ENCODE measurements at places on chromosomes 11 and 22.

DNA sequence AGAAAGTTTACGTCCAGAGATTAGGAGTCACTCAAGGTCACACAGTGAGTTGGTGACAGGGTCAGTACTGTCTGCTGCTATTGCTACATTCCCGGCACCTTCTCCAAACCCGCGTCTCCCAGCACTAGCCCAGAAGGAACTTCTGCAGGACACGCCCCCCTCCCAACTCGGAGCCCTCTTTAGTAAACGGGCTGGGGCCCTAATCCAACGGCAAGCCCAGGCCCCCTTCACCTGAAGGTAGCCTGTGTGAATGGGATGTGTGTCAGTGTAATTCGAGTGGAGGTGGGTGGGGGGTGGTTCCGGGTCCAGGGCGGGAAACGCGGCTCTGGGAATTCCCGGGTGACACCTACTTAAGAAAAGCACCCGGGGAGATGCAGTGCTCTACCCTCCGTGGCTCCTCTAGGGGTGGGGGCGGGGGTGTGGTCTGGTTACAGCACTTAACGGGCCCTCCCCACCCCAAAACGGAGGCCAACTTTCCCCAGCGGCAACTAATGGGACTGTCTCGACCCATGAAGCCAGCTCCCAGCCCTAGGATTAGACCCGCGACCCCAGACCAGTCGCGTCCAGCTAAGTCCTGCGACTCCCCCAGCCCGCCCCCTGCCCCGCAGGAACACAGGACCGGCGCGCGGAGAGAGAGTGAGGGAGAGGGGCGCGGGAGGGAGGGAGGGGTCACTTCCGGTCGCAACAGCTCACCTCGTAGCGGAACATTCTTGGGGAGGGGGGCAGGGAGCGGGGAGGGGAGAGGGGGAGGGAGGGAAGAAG, 468 bp downstream of the PATL1 start:
- DNase-seq = peak; percentile 35

GRCh38 chr11:62140304-62141110, 16.7 kb downstream of the INCENP start:
- DNase-seq = no peak

GRCh38 chr11:4064278-4064955, 30.2 kb upstream of the RRM1 start:
- no peak for DNase-seq

GRCh38 chr22:45919504-45920286, 57.3 kb downstream of the WNT7B start:
- DNase-seq = no peak

DNA sequence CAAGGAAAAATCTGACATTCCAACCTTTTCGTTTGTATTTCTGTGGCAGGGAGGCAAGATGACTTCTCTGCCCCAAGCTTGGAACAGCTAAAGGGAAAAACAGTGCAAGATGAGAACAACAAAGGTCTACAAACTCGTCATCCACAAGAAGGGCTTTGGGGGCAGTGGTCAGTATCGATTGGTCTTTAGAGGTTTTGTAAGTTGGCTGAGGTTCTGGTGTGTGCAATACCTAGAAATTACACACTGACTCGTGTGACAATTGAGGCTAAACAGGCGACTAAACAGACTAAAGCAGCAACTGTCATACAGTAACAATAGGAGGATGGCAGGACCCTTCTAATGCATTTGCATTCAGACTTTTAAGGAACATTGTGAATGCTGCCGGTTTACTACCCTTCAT, 994 bp downstream of the DEPDC5 start:
- no peak for DNase-seq

DNA sequence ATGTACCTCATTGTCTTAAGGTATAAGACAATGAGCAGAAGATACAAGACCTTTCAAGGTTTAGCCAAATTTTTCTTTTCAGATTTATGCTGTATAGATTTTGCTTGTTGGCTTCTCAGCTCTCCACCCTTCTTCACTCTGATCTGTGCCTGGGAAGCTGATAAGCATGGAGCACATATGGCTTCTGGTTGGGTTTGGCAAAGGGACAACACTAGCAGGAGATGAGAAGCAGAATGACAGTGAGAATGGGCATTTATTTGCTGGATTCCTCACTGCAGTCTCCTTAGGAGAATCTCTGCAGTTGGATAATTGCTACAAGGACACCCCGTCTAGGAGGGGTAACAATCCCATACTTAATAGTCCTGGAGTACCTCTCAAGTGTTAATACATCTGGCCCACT, 474.8 kb upstream of the CCDC90B start:
- DNase-seq = no peak

- DNase-seq = no peak
Observed at GRCh38 chr22:20112623-20113511, 3.0 kb upstream of the RANBP1 start.

- no peak for DNase-seq
Observed at GRCh38 chr11:58770627-58771457, 39.1 kb upstream of the GLYAT start.

GRCh38 chr11:104547996-104548661, 350.1 kb downstream of the CASP12 start:
- DNase-seq = no peak

DNA sequence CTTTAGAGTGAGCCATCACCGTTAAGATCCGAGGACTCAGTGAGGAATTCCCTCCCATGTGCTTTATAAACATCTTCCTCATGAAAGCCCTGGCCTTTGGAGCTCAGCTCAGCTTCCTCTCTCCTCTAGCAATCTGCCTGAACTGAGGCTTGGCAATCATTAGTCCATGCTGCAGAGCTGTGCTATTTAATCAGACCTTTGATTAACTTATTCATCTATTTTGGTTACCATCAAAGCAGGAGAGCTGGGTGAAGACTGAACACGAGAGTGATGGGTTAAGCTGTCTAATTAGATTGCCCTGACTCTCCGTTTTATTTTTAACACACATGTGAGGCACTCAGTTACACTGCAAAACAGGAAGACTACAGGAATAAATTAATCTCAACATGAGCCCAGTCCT, 351.3 kb downstream of the LARGE1 start:
- DNase-seq = no peak

DNA sequence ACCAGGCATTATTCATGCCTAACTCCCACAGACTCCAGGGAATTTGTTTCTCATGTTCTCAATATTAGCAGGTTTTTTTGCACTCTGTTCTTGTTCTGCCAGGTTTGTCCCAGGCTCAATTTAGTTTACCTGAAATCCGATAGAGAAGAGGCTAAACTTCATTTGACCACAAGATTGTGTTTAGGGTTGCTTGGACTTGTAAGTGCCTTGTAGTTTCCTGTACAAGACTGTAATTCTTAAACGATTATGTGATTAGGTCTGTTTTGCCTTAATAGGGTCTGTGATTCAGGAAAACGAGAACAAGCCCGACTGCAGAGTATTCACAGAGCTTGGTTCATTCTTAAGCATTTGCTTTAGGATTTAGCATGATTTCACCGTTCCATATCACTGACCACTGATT, 1.8 kb downstream of the PRSS23 start:
- no peak for DNase-seq

DNA sequence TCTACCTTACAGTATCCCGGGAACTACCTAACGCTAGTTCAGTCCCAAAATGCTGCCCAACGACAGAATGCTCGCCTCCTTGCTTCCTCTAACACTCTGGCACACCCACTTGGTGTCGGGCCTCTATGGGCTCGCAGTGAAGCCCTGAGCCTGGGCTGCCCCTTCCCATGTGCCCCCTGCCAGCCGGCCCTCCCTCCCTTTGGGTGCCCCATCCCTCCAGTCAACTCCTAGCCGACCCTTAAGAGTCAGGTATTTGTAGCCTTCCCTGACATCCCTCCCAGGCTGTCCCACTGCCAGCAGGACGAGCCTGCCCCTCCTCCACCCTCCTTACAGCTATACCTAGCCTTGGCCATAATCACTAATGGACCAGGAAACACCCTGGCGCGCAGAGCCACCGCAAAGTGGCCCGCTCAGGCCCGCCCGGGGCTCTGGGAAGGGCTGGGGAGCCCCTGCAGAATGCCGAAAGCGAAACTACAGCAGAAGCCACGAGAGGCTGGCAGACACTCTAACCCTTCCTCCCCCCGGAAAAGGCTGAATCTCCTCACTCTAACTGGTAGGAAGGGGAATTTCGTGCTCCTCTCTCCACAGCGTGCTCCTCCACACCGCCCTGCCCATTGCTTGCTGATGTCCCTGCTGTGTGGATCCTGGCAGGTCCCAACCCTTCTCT, 8.2 kb downstream of the CBX7 start:
- peak; percentile 31 for DNase-seq

DNA sequence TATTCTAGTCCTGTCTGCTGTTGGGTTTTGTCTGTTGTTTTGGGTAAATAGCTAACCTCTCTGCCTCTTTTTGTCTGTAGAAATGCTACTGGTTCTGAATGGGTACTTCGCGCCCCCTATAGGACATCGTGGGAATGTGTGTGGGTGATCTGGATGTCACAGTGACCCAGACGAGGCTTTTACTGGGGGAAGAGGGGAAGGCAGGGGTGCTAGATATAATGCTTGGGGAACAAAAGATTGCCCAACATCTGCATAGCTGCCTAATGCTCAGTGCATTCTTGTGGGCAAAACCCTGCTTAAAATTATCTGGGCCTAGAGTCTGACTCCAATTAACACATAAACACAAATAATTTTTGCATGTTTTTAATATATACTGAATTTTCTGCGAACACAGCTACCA, 57.7 kb downstream of the BMAL1 start:
- DNase-seq = peak; percentile 46

GRCh38 chr11:18768472-18768901, 23.1 kb downstream of the PTPN5 start:
- DNase-seq = no peak

- no peak for DNase-seq
Observed at GRCh38 chr11:14374922-14375830, 16.2 kb upstream of the RRAS2 start.

DNA sequence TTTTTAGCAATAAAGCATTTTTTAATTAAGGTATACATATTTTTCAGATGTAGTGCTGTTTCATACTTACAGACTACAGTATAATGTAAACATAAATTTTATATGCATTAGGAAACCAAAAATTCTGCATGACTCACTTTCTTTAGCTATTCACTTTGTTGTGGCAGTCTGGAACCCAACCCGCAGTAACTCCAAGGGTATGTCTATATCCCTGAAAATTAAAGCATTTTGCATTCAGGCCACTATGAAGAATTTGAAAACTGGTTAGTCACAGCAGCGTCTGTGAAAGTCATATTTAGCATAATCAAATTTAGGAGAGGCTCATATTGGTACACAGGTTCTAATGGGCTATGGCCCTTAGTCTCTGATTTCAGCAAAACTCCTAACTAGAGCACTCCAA, 46.8 kb downstream of the BBOX1 start:
- DNase-seq = no peak

DNA sequence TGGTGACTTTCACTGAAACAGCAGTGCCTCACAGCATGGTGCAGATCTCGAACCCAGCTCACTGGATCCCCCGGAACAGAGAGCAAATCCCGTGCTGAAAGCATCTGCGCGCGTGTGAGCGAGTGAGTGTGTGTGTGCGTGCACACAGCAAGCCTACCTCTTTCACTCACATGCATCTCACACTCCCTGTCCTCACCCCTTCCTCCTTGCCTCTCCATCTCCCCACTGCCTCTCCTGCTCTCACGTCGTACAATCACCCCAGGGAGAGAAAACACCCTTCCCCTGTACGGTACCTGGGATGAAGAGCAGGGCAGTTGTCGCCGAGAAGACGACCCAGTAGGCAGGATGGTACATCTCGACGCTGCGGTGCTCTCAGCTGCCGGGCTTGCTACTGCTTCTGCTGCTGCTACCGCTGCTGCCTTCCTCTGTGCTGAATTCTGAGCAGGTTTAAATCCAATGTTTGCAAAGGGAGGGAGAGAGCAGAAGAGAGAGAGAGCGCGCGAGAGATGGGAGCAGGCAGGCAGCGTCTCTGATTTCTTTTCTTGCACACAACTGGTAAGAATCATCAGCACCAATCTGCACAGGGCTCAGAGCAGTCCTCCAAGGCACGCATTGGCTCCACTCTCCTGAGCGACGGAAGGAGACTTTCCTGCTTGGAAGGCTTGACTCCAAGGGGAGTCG, at the start of gene OPCML:
OPCML (minus strand) TSS at position 531 of the 681 bp plus-strand sequence.
- DNase-seq = no peak

GRCh38 chr11:103807806-103808205, 228.6 kb upstream of the DDI1 start:
- DNase-seq = no peak

- DNase-seq = no peak
Observed at GRCh38 chr11:117752721-117753237, 44.2 kb downstream of the DSCAML1 start.

DNA sequence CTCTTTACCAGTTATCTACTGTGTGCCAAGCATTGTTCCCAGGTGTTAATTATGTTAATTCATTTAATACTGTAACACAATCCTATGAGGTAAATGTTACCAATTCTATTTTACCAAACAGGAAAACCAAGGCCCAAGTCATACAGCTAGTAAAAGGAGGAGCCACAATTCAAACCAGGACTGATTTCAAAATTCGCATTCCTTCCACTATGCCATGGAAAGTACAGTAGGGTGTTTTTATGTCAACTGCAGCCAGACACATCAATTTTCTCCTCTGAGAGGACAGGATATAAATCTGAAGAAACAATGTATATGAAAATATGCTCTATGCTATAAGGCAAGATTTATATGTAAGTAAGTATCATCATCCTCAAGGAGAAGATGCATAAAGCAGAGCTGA, 104.3 kb downstream of the RPL27A start:
- DNase-seq = no peak

DNA sequence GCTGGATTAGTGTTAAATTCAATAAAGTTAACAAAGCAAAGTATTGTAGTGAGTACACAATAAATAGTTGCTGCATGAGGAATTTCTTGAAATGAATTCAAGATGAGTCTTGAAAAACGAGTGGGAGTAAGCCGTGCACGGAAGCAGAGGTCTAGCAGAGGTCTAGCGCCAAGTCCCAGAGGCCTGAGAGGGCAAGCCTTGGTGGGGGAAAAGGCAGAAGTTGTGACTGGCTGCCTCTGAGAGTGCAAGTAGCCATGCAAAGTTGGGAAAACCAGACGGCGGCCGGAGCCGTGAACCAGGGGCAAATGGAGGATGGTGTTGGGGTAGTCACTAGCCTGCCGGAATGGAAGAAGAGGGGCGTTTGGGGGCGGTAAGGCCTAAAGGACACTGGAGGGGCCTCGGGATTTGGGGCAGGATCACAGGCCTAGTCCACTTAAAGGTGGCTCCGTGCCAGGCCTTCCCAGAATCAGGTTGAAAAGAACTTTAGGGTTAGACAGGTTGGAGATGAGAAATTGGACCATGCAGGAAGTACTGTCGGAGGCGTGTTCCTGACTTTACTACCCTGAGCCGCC, 379 bp upstream of the SLC3A2 start:
- DNase-seq = no peak

DNA sequence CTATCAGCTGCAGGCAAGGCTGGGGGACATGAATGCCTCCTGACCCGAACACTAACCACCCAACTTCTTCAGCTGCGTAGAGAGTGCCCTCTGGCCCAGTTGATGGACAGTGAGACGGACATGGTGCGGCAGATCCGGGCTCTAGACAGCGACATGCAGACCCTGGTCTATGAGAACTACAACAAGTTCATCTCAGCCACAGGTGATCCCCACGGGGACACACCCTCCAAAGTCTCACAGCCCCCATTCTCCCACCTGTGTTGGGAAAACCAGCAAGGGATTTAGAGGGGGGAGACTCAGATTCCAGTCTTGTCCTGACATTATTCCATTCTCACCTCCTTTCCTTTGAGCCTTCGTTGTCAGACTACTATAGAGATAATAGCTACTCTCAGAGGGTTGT, 912 bp downstream of the VPS51 start:
- no peak for DNase-seq
